ENCODE measurements at places on chromosomes 6 and 20. TPM values are rescaled to one million over a fixed set of nuclear protein-coding genes. Genes with fewer than 3 reads are reported as not detected.

Gene FKBP1C
- total RNA-seq: 0.62 TPM

Gene TAAR8
- not detected for total RNA-seq

Gene CST1
- total RNA-seq: not detected

Gene TRAPPC3L
- 0.23 TPM for total RNA-seq

Gene DEFB124
- not detected for total RNA-seq

Gene SOX4
- total RNA-seq: 6.0 TPM

Gene DEFB127
- total RNA-seq: not detected

Gene TFAP2D
- total RNA-seq: not detected

Gene SIRPD
- total RNA-seq: not detected

Gene CD24
- total RNA-seq: not detected
